Ascending aorta (tissue), 2 donors: ENCODE measurements at places on chromosomes 5 and 9. TPM values are rescaled to one million over a fixed set of nuclear protein-coding genes. Genes with fewer than 3 reads are reported as not detected.
A peak's percentile ranks its signal among the peaks of the same experiment; 100 is the strongest.

The DOCK8 gene
- total RNA-seq, result 8.9 TPM

The DBH gene
- total RNA-seq, result not detected

The RFK gene
- 8.9 TPM for total RNA-seq

The MAMDC4 gene
- total RNA-seq, result 5.0 TPM

The ADAMTS19 gene
- total RNA-seq, result 0.32 TPM

GRCh38 chr9:136642439-136642921, 20.2 kb upstream of the EGFL7 start:
- DNase-seq, result no peak
- H3K27ac ChIP-seq, result no peak overlapping the region
- no peak overlapping the region for H3K4me3 ChIP-seq
- no peaks in the 10 kb centered on the region for H3K36me3 ChIP-seq
- H3K4me1 ChIP-seq, result peaks cover 8% of the 10 kb centered on the region
- no peaks in the 10 kb centered on the region for H3K27me3 ChIP-seq

DNA sequence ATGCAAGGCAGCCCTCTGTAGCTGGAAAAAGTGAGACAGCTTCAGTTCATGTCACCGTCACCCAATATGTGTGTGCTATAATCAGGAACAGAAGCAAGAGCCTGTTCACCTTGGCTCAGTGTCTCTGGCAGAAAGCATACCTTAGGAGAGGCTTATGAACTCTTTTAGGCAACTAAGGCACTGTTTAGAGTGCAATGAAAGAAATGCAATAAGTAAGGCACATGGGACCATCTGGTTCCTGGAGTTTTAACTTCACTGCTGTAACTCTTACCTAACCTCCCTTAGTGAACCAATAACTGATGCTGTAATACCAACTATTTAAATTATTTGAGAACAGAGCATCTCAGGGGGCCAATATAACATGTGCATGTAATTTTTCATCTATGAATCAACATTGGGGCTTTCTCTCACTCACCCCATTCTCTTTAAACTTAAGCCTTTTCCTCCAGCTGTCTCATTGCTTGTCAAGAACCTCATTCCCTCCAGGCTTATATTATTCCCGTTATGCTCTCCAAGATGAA, 32.4 kb downstream of the C9 start:
- no peaks in the 10 kb centered on the region for H3K4me1 ChIP-seq
- H3K36me3 ChIP-seq, result no peaks in the 10 kb centered on the region
- no peak overlapping the region for H3K27ac ChIP-seq
- DNase-seq, result no peak
- no peaks in the 10 kb centered on the region for H3K27me3 ChIP-seq

- no peaks in the 10 kb centered on the region for H3K36me3 ChIP-seq
- H3K27me3 ChIP-seq, result no peaks in the 10 kb centered on the region
- H3K4me1 ChIP-seq, result no peaks in the 10 kb centered on the region
Observed at GRCh38 chr5:142970440-142971030, 200.4 kb downstream of the ARHGAP26 start.

GRCh38 chr9:3687145-3687544, 161.3 kb upstream of the RFX3 start:
- no peaks in the 10 kb centered on the region for H3K27me3 ChIP-seq
- H3K36me3 ChIP-seq, result no peaks in the 10 kb centered on the region
- no peak overlapping the region for H3K27ac ChIP-seq
- H3K4me3 ChIP-seq, result no peak overlapping the region

- H3K4me3 ChIP-seq, result no peak overlapping the region
- no peak for DNase-seq
- H3K4me1 ChIP-seq, result peaks cover 3% of the 10 kb centered on the region
- H3K36me3 ChIP-seq, result no peaks in the 10 kb centered on the region
Observed at GRCh38 chr9:88237991-88238571, 99.8 kb upstream of the SPATA31C2 start.

GRCh38 chr5:5042806-5043205, 97.3 kb upstream of the ADAMTS16 start:
- no peaks in the 10 kb centered on the region for H3K27me3 ChIP-seq
- H3K27ac ChIP-seq, result no peak overlapping the region
- no peaks in the 10 kb centered on the region for H3K4me1 ChIP-seq
- no peak for DNase-seq

- no peak for DNase-seq
- no peaks in the 10 kb centered on the region for H3K36me3 ChIP-seq
- H3K27ac ChIP-seq, result peak overlapping the region; percentile 96
- H3K4me3 ChIP-seq, result peak overlapping the region; percentile 79
- H3K4me1 ChIP-seq, result peaks cover 15% of the 10 kb centered on the region
Observed at GRCh38 chr5:139649082-139649991, 1.2 kb downstream of the CXXC5 start.

- peak overlapping the region; percentile 70 for H3K27ac ChIP-seq
- no peak for DNase-seq
- no peak overlapping the region for H3K4me3 ChIP-seq
- peaks cover 5% of the 10 kb centered on the region for H3K4me1 ChIP-seq
- H3K27me3 ChIP-seq, result no peaks in the 10 kb centered on the region
Observed at GRCh38 chr5:5638211-5638610, 215.7 kb downstream of the ICE1 start.

DNA sequence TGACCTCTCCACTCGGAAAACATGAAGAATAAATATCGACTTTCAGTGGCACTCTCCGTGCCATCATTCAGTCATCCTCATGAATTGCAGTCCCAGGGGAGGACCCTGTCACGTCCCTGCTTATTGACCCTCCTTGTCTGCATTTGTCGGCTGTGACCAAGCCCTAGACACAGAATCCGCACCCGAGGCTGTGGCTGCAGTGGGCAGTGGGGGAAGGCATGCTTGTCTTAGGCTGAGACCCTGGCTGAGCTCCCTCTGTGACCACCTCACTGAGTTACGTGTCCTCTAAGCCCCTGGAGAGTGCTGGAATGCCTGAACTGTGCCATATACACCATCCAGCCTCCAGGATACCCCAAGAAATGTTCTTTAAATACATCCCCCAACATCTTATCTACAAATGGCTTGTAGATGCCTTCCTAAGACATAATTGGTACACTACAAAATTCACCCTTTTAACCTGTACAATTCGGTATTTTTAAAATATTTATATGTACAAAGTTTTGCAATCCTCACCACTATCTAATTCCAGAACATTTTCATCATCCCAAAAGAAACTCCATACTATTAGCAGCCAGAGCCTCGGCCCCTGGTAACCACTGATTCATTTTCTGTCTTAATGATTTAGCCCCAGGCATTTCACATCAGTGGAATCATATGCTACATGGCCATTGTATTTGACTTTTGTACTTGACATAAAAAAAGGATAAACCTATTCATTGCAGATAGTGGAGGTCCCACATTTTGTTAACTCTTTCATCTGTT, 80.8 kb upstream of the ICE1 start:
- H3K36me3 ChIP-seq, result no peaks in the 10 kb centered on the region
- no peaks in the 10 kb centered on the region for H3K27me3 ChIP-seq
- no peak for DNase-seq
- H3K4me1 ChIP-seq, result no peaks in the 10 kb centered on the region
- no peak overlapping the region for H3K4me3 ChIP-seq
- H3K27ac ChIP-seq, result no peak overlapping the region

- H3K4me1 ChIP-seq, result no peaks in the 10 kb centered on the region
- no peak overlapping the region for H3K4me3 ChIP-seq
- DNase-seq, result no peak
- no peak overlapping the region for H3K27ac ChIP-seq
Observed at GRCh38 chr5:74567411-74567995, 73.0 kb downstream of the ENC1 start.

GRCh38 chr5:150024346-150024984, 23.9 kb downstream of the HMGXB3 start:
- no peak overlapping the region for H3K4me3 ChIP-seq
- H3K27ac ChIP-seq, result peak overlapping the region; percentile 78
- no peaks in the 10 kb centered on the region for H3K27me3 ChIP-seq
- no peaks in the 10 kb centered on the region for H3K4me1 ChIP-seq

DNA sequence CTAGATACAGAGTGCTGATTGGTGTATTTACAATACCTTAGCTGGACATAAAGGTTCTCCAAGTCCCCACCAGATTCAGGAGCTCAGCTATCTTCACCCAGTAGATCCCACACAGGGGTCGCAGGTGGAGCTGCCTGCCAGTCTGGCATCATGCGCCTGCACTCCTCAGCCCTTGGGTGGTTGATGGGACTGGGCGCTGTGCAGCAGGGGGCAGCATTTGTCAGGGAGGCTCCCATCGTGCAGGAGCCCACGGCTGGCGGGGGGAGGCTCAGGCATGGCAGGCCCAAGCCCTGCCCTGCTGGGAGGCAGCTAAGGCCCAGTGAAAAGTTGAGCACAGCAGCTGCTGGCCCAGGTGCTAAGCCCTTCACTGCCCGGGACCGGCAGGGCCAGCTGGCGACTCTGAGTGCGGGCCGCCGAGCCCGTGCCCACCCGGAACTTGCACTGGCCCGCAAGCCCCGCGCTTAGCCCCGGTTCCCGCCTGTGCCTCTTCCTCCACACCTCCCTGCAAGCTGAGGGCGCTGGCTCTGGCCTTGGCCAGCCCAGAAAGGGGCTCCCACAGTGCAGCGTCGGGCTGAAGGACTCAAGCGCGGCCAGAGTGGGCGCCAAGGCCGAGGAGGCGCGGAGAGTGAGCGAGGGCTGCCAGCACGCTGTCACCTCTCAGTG, 314.1 kb upstream of the ATP10B start:
- no peaks in the 10 kb centered on the region for H3K27me3 ChIP-seq
- no peak for DNase-seq
- no peak overlapping the region for H3K4me3 ChIP-seq
- no peak overlapping the region for H3K27ac ChIP-seq

DNA sequence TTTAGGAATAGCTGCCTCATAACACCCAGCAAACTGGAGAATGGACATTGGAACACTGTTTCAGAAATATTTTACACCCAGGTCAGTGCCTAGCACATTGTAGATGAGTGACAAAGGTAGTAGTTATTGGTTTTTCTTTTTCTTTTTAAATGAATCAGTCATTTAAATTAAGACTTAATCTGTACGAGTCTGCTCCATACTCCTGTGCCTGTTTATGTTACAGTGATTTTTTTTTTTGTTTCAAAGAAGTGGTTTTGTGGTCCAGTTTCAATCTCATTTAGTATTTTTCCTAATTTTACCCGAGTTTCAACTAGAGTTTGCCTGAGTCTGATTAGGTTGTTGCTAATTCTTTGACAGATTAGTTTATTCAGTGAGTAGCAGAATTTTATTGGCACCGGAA, 16.2 kb downstream of the LMNB1 start:
- no peaks in the 10 kb centered on the region for H3K36me3 ChIP-seq
- H3K27ac ChIP-seq, result no peak overlapping the region
- no peak for DNase-seq
- H3K4me1 ChIP-seq, result no peaks in the 10 kb centered on the region

- DNase-seq, result no peak
- H3K4me3 ChIP-seq, result no peak overlapping the region
- no peak overlapping the region for H3K27ac ChIP-seq
- no peaks in the 10 kb centered on the region for H3K4me1 ChIP-seq
- no peaks in the 10 kb centered on the region for H3K27me3 ChIP-seq
Observed at GRCh38 chr5:146213210-146213826, 9.9 kb downstream of the RBM27 start.

DNA sequence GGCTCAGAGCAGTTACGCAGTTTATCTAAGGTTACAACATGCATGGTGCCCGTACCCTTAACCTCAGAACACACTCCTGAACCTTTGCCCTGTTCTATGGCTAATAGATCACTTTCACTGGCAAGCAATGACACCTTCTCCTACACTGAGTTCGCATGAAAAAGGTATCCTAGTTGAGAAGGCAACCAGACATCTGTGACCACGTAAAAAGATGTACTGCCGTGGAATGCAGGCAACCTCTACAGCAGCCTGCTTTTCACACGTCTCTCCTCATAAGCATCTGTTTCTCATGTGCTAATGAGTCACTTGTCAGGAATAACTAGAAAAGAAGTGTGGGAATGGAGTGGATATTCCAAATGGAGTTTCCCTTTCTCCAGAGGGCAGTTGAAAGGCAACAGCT, 71.4 kb downstream of the FBXO38 start:
- no peaks in the 10 kb centered on the region for H3K27me3 ChIP-seq
- no peaks in the 10 kb centered on the region for H3K36me3 ChIP-seq
- H3K4me1 ChIP-seq, result no peaks in the 10 kb centered on the region
- no peak for DNase-seq
- H3K27ac ChIP-seq, result no peak overlapping the region
- no peak overlapping the region for H3K4me3 ChIP-seq

GRCh38 chr5:65695162-65695755, 26.6 kb downstream of the SGTB start:
- no peak for DNase-seq
- H3K27ac ChIP-seq, result no peak overlapping the region
- peaks cover 6% of the 10 kb centered on the region for H3K36me3 ChIP-seq
- no peak overlapping the region for H3K4me3 ChIP-seq
- H3K4me1 ChIP-seq, result peaks cover 5% of the 10 kb centered on the region

DNA sequence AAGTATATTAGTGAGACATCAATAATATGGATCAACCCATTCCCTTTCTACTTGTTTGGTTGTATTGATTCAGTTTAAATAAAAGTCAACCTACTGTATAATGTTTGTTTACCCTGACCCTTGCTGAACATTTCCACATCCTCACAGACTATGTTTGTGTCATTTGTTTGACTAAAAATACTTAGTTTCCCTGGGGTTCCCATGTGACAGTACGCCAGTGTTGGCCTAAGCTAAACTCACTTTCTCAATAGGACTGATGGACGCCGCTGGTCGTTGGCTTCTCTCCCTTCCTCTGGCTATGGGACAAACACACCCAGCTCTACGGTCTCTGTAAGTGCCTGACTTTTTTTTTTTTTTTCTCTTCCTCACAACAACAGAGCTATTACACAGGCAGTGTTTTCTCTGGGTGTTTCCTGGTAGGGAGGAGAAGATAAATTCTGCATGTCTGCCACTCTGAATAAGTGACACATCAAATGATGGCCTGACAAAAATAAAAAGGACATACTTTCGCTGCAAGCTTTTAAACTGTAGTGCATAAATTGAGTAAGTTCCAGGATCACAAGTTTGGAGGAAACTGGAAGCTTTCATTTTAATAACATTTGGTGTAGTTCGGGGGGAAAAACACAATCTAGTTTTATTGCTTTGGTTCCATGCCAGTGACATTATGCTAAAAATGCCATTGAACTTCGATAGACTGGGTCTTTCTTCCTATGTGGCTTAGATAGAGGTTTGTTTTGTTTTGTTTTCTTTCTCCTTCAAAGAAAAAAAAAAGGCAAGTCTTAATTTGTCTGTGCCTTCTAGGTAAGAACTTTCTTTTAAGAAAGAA, 101.0 kb downstream of the CD180 start:
- H3K27me3 ChIP-seq, result no peaks in the 10 kb centered on the region
- H3K27ac ChIP-seq, result peak overlapping the region; percentile 85
- peaks cover 32% of the 10 kb centered on the region for H3K4me1 ChIP-seq
- no peaks in the 10 kb centered on the region for H3K36me3 ChIP-seq
- DNase-seq, result peak; percentile 86
- H3K4me3 ChIP-seq, result peak overlapping the region; percentile 9

- H3K27ac ChIP-seq, result no peak overlapping the region
- H3K27me3 ChIP-seq, result no peaks in the 10 kb centered on the region
- H3K4me3 ChIP-seq, result no peak overlapping the region
- H3K4me1 ChIP-seq, result no peaks in the 10 kb centered on the region
- H3K36me3 ChIP-seq, result no peaks in the 10 kb centered on the region
- DNase-seq, result no peak
Observed at GRCh38 chr5:119420169-119420568, 32.1 kb upstream of the HSD17B4 start.

- peaks cover 5% of the 10 kb centered on the region for H3K4me1 ChIP-seq
- H3K27me3 ChIP-seq, result no peaks in the 10 kb centered on the region
- DNase-seq, result no peak
- no peaks in the 10 kb centered on the region for H3K36me3 ChIP-seq
- H3K4me3 ChIP-seq, result no peak overlapping the region
Observed at GRCh38 chr9:81537964-81538363, 151.4 kb downstream of the TLE1 start.
